ENCODE measurements at places on chromosomes 2 and 18.
A peak's percentile ranks its signal among the peaks of the same experiment; 100 is the strongest.

DNA sequence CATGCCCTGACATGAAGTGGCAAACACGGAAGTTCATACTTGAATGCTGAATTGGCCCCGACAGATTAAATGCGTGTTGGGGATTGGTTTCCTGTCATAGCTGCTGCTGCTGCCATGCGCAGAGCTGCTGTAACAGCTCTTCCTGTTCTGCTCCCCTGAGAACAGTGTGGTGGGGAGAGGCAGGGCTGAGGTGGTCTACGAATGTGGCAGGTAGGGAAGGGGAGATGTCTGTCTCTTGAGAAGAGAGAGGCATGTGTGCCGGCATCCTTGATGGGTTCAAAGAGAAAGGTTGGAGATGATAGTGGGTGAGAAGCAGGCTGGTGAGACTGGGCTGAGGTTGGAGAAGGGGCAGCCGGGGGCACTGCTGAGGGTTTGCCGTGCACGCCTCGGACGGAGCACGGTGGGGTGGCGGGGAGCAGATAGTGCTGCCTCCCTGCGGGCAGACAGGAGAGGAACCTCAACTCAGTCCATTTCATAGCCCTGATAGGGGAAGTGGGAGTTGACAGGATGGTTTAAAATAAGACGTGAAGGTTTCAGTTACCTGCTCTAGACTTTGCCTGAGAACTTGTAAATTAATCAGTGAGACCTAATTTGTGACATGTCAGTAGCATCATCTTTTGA lies 46.1 kb downstream of the TMEM185B start:
- DNase-seq: no peak

GRCh38 chr2:216803791-216804190 lies 56.1 kb downstream of the TNP1 start:
- DNase-seq: peak; percentile 41

DNA sequence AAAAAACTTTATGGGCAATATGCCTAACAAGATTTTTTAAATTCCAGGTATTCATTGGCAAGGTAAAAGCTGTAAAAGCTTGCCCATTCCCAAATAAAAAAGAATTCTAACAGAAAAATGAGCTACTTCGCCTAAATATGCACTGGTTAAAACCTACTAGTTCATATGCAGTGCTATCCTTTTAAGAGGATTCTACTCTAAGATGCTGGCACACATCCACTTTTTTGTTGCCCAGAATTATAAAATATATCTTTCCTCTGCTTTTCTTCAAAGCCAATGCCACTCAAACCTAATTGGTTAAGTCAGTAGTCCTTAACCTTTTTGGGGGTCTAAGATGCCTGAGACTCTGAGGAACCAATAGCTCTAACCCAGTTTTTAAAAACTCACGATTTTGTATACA lies 3.2 kb downstream of the XPO1 start:
- DNase-seq: no peak

DNA sequence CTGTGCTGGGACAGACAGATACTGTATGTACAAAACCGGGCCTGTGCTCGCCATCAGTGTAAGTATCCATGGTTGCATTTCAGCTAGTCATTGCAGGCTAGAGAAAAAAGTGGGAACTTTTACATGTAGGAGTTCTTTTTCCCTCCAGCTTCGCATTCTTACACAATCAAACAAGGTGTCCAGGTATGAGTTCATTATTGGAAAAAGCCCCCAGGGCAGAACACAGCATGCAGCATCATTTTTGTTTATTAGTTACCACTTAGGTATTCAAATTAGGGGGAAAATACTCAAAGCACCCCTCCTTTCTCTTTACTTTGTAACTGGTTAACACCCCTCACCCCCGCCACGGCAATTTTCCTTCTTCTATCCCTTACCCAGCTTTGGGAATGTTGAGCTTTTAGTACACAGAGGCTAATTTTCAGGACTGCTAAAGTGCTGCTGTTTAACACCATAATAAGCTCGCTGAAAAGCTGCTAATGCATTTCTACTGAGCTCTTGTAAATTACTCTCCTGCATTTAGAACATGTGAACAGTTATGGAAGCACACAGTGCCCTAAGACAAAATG lies 13.6 kb downstream of the UPP2 start:
- no peak for DNase-seq

- no peak for DNase-seq
These were observed 787 bp downstream of the SOCS6 start for GRCh38 chr18:70289351-70290312.
